Large intestine (tissue), 12 donors: ENCODE measurements at places on chromosomes 3 and 15. TPM values are rescaled to one million over a fixed set of nuclear protein-coding genes. Genes with fewer than 3 reads are reported as not detected.

The RARB gene
- 9.1 TPM for polyA plus RNA-seq

The ACOX2 gene
- polyA plus RNA-seq = 96.9 TPM

The KBTBD13 gene
- 0.04 TPM for polyA plus RNA-seq

The CLDN1 gene
- 17.4 TPM for polyA plus RNA-seq

The CTXN2 gene
- polyA plus RNA-seq = 0.10 TPM

The ZMYND10 gene
- 0.99 TPM for polyA plus RNA-seq

The CNTN3 gene
- 4.7 TPM for polyA plus RNA-seq

The MUC20 gene
- 34.5 TPM for polyA plus RNA-seq

The ADPRH gene
- polyA plus RNA-seq = 3.4 TPM

The GOLGA8J gene
- 0.19 TPM for polyA plus RNA-seq

The PPP1R14D gene
- polyA plus RNA-seq = 14.0 TPM

DNA sequence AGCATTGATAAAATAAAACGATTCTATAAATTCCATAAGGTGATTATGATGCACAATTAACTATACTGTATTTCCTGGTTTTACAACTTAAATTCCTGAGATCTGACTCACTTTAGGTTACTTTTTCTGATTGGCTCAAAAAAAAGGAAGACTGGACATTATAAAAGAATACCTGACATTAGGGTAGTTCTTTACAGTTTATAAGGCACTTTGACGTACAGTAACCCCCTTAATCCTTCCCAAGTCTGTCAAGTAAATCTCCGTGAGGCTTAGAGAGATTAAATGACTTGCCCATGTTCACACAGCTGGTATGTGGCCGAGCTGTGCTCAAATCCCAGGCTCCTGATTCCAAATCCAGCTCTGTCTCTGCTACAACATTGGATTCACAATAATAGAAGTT lies 1.0 kb upstream of the SLTM start:
- peak; percentile 48 for DNase-seq
- H3K4me3 ChIP-seq = peak overlapping the region; percentile 62
- peaks cover 11% of the 10 kb centered on the region for H3K4me1 ChIP-seq
- no peaks in the 10 kb centered on the region for H3K27me3 ChIP-seq
- H3K36me3 ChIP-seq = peaks cover 2% of the 10 kb centered on the region
- H3K27ac ChIP-seq = peak overlapping the region; percentile 89

- H3K4me3 ChIP-seq = no peak overlapping the region
- H3K27me3 ChIP-seq = no peaks in the 10 kb centered on the region
- H3K27ac ChIP-seq = no peak overlapping the region
- H3K4me1 ChIP-seq = no peaks in the 10 kb centered on the region
- peaks cover 18% of the 10 kb centered on the region for H3K36me3 ChIP-seq
These were observed 22.4 kb downstream of the SENP5 start for GRCh38 chr3:196889844-196890708.

GRCh38 chr3:20236603-20237002 lies 50.6 kb upstream of the SGO1 start:
- peak overlapping the region; percentile 35 for H3K27ac ChIP-seq
- peaks cover 8% of the 10 kb centered on the region for H3K4me1 ChIP-seq
- no peaks in the 10 kb centered on the region for H3K36me3 ChIP-seq
- peak; percentile 31 for DNase-seq
- no peak overlapping the region for H3K4me3 ChIP-seq
- H3K27me3 ChIP-seq = no peaks in the 10 kb centered on the region

GRCh38 chr3:184786280-184786941 lies 25.6 kb upstream of the VPS8 start:
- peak; percentile 34 for DNase-seq
- H3K27me3 ChIP-seq = no peaks in the 10 kb centered on the region
- H3K4me3 ChIP-seq = no peak overlapping the region
- H3K27ac ChIP-seq = peak overlapping the region; percentile 61
- H3K36me3 ChIP-seq = no peaks in the 10 kb centered on the region

- DNase-seq = no peak
- no peaks in the 10 kb centered on the region for H3K4me1 ChIP-seq
- H3K36me3 ChIP-seq = no peaks in the 10 kb centered on the region
- H3K27me3 ChIP-seq = no peaks in the 10 kb centered on the region
These were observed 1.6 kb upstream of the NOX5 start for GRCh38 chr15:69012761-69013364.

GRCh38 chr3:14492948-14493881 lies 46.9 kb downstream of the GRIP2 start:
- peaks cover 14% of the 10 kb centered on the region for H3K36me3 ChIP-seq
- no peak for DNase-seq
- H3K4me3 ChIP-seq = no peak overlapping the region

DNA sequence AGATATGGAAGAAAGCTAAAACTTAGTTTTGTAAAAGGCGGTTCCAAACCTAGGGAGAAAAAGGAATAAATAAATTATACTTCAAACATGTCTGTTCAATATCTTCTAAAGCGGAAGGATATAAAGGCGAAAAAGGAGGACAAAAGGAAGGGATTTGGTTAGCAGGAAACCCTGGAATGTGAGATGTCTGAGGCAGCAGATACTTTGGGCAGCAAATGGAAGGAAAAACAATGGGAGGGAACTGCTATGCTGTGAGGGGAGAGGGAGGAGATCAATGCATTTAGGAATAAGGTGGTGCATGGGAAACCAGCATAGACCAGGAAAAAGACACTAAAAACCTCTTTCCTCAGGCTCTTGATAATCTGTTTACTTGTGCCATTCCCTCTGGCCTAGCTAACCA lies 120.8 kb downstream of the DNAH12 start:
- no peak overlapping the region for H3K4me3 ChIP-seq
- H3K27ac ChIP-seq = no peak overlapping the region
- no peaks in the 10 kb centered on the region for H3K36me3 ChIP-seq
- DNase-seq = no peak
- no peaks in the 10 kb centered on the region for H3K27me3 ChIP-seq
- H3K4me1 ChIP-seq = no peaks in the 10 kb centered on the region

- peaks cover 8% of the 10 kb centered on the region for H3K27me3 ChIP-seq
- H3K27ac ChIP-seq = no peak overlapping the region
- no peak for DNase-seq
- no peak overlapping the region for H3K4me3 ChIP-seq
These were observed 43.7 kb upstream of the SELENOK start for GRCh38 chr3:53935283-53935901.

DNA sequence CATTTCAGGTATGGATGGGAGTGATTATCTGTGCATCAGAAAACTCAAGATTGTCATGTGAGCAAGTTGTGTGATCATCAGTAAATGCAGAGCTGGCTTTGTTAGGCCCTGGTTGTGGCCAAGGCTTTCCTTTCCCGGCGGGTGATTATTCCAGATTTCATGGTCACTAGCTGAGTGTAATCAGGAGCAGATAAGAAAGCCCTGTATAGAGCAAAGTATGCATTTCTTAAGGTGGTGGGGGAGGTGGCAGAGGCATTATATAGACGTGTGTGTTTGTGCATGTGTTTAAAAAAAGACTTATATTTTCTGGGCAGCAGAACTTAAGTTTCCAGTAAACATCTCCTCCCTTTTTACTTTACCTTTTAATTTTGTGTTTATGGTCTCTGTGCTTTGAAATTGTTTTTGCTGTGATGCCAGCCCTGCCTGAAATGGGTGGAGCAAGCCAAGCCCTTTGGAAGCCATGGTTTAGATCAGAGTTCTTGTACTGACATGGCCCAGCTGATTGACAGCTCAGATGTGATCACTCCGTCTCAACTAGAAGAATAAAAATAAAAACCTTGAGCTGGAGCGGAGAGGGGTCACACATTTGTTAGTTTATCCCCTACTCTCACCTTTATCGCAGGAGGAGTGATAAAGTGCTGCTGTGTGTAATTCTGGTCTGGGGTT lies 22.2 kb downstream of the SMAD3 start:
- peak overlapping the region; percentile 90 for H3K27ac ChIP-seq
- H3K27me3 ChIP-seq = no peaks in the 10 kb centered on the region
- peaks cover 5% of the 10 kb centered on the region for H3K36me3 ChIP-seq
- peaks cover 62% of the 10 kb centered on the region for H3K4me1 ChIP-seq
- DNase-seq = peak; percentile 82
- H3K4me3 ChIP-seq = no peak overlapping the region

- no peak overlapping the region for H3K27ac ChIP-seq
- no peak for DNase-seq
- H3K27me3 ChIP-seq = no peaks in the 10 kb centered on the region
- no peak overlapping the region for H3K4me3 ChIP-seq
- peaks cover 19% of the 10 kb centered on the region for H3K4me1 ChIP-seq
These were observed 37.7 kb downstream of the CHDH start for GRCh38 chr3:53808496-53808895.

GRCh38 chr15:76663529-76663928 lies 241.6 kb downstream of the SCAPER start:
- H3K27ac ChIP-seq = no peak overlapping the region
- no peaks in the 10 kb centered on the region for H3K27me3 ChIP-seq
- no peak for DNase-seq
- H3K4me1 ChIP-seq = no peaks in the 10 kb centered on the region
- H3K4me3 ChIP-seq = no peak overlapping the region

GRCh38 chr15:71250936-71251583 lies 135.8 kb downstream of the THSD4 start:
- no peak overlapping the region for H3K4me3 ChIP-seq
- no peaks in the 10 kb centered on the region for H3K36me3 ChIP-seq
- H3K4me1 ChIP-seq = peaks cover 46% of the 10 kb centered on the region

DNA sequence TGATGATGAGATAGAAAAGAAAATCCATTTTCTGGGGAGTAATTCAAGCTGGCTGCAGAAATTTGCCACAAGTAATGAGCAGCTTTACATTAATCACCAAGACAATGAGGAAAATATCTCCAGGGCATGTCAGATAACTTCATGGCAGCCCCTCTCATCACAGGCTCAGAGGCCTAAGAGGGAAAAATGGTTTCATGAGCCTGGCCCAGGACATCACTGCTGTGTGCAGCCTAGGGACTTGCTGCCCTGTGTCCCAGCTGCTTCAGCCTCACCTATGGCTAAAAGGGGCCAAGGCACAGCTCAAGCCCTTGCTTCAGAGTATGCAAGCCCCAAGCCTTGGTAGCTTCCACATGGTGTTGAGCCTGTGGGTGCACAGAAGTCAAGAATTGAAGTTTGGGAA lies 161.7 kb downstream of the OPA1 start:
- H3K27me3 ChIP-seq = no peaks in the 10 kb centered on the region
- H3K36me3 ChIP-seq = no peaks in the 10 kb centered on the region
- no peak overlapping the region for H3K27ac ChIP-seq
- H3K4me1 ChIP-seq = no peaks in the 10 kb centered on the region
- H3K4me3 ChIP-seq = no peak overlapping the region

GRCh38 chr3:49476563-49476962 lies 6.5 kb downstream of the DAG1 start:
- H3K4me1 ChIP-seq = peaks cover 8% of the 10 kb centered on the region
- no peak for DNase-seq
- H3K36me3 ChIP-seq = peaks cover 21% of the 10 kb centered on the region

GRCh38 chr3:70583682-70584081 lies 271.2 kb upstream of the MDFIC2 start:
- H3K36me3 ChIP-seq = no peaks in the 10 kb centered on the region
- no peak overlapping the region for H3K4me3 ChIP-seq
- DNase-seq = no peak
- H3K27ac ChIP-seq = no peak overlapping the region
- H3K4me1 ChIP-seq = no peaks in the 10 kb centered on the region
- H3K27me3 ChIP-seq = no peaks in the 10 kb centered on the region

- H3K4me1 ChIP-seq = no peaks in the 10 kb centered on the region
- no peak overlapping the region for H3K4me3 ChIP-seq
- no peaks in the 10 kb centered on the region for H3K36me3 ChIP-seq
- H3K27ac ChIP-seq = no peak overlapping the region
- H3K27me3 ChIP-seq = no peaks in the 10 kb centered on the region
These were observed 841.9 kb downstream of the OTOL1 start for GRCh38 chr3:162338514-162338913.

GRCh38 chr3:31248563-31248992 lies 284.1 kb upstream of the STT3B start:
- H3K27ac ChIP-seq = no peak overlapping the region
- no peak overlapping the region for H3K4me3 ChIP-seq
- no peaks in the 10 kb centered on the region for H3K4me1 ChIP-seq

DNA sequence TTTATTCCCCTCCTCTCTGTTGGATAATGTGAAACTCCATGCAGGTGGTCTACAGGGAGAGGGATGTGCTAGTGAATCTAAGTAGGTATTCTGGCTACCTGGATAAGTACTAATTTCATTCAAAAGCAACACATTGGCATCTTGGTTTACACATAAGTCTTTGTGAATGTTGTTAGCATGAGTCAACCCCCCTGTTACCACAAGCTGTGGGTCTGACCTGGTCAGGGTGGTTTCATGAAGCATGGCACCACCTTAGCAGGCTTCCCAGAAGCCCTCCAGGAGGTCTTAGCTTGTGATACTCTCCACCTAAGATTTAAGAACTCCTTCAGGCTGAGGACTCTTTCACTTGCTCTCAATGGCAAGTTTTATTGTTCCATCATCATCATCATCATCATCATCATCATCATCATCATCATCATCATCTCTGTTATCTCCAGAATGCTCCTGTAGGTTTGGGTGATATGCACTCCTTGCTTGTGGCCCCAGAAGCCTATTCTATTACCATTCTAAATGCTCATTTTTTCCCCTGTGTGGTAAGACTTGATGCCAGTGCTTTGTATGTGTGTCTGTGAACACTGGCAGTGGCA lies 62.8 kb downstream of the EPHB1 start:
- H3K27ac ChIP-seq = no peak overlapping the region
- H3K27me3 ChIP-seq = peaks cover 6% of the 10 kb centered on the region
- H3K36me3 ChIP-seq = no peaks in the 10 kb centered on the region
- H3K4me1 ChIP-seq = no peaks in the 10 kb centered on the region

DNA sequence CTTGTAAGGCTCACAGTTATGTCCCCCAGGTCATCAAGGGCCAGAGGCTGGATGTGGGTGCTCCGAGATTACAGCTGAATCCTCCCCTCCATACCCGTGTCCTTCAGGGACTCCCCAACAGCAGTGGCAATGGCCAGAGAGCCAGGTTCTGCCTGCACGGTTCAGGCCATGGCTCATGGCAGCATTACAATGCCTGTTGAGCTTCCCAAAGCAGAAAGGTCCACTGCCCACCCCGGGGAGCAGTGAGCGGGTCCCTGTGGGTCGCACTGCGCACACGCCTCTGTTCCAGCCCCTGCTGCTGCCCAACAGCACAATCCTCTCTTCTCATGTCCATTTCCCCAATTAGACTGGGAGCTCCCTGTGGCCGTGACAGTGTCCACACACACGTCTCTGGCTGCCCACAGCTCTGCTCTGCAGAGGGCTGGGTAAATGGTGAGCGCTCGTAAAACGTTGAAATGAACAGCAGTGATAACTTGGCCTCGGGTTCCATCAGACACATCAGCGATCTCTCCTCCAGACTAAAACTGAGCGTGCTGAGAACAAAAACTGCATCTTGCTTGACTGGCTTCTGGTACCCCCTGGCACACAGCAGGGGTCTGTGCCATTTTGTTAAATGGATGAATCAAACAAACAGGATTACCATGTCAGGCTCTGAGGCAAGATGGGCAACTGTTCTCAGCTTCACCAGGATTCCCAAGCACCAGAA lies 80.4 kb downstream of the VGLL4 start:
- peaks cover 80% of the 10 kb centered on the region for H3K36me3 ChIP-seq
- H3K27me3 ChIP-seq = no peaks in the 10 kb centered on the region
- no peaks in the 10 kb centered on the region for H3K4me1 ChIP-seq
- no peak overlapping the region for H3K4me3 ChIP-seq
- no peak overlapping the region for H3K27ac ChIP-seq
- DNase-seq = no peak
